Right renal cortex interstitium (tissue), 3 donors: ENCODE measurements at places on chromosomes 2 and 18. TPM values are rescaled to one million over a fixed set of nuclear protein-coding genes. Genes with fewer than 3 reads are reported as not detected.

DNA sequence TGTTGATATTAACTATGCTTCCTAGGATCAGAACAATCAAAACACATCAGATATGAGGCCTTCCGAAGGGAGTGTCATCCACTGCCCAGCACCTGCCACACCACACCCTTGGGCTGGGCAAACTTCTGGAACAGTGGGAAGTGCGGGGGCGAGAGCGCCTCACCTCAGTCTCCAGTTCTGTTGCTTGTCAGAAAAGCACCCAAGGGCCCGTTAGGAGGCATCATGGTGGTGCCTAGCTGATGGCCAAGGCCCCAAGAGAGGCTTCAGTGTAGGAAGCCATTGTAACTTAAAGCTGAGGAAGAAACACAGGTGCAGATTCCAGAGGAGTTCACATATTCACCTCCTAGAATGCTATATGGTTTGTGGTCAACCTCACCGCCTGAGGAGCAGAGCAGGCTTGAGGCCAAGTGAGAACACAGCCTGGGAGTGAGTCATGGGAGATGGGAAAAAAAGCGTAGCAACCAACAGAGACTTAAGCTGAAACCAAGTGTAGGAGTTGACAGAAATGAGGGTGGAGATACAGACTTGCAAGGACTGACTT is 85.1 kb upstream of the ATL2 start:
- DNase-seq = no peak

- DNase-seq = no peak
Observed at GRCh38 chr18:47425365-47425764, 173.9 kb upstream of the SKOR2 start.

The SP9 gene
- not detected for polyA plus RNA-seq

The KCNF1 gene
- polyA plus RNA-seq = 0.78 TPM

GRCh38 chr2:122707224-122707824 is 951.9 kb downstream of the TSN start:
- no peak for DNase-seq

- no peak for DNase-seq
Observed at GRCh38 chr2:22904126-22904684, 480.8 kb upstream of the KLHL29 start.

The KDM3A gene
- 55.8 TPM for polyA plus RNA-seq

DNA sequence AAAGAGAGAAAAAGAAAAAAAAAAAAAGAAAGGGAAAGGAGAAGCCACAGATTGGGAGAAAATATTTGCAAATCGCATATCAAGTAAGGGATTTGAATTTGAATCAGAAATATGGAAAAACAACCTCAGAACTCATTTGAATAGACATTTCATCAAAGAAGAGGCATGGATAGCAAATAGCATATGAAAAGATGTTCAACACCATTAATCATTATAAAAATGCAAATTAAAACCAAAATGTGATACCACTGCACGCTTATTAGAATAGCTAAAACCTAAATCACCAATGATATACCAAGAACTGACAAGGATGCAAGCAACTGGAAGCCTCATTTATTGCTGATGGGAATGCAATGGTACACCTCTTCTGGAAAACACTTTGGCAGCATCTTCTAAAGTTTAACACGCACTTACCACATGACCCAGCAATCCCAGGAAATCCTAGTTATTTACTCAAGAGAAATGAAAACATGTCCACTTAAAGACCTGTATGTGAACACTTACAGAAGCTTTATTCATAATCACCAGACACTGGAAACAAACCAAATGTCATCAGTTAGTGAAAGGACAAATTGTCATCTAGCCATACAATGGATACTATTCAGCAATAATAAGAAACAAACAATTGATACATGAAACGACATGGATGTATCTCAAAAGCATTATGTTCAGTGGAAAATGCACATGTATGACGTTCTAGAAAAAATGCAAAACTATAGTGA is 10.3 kb downstream of the DNER start:
- DNase-seq = no peak

DNA sequence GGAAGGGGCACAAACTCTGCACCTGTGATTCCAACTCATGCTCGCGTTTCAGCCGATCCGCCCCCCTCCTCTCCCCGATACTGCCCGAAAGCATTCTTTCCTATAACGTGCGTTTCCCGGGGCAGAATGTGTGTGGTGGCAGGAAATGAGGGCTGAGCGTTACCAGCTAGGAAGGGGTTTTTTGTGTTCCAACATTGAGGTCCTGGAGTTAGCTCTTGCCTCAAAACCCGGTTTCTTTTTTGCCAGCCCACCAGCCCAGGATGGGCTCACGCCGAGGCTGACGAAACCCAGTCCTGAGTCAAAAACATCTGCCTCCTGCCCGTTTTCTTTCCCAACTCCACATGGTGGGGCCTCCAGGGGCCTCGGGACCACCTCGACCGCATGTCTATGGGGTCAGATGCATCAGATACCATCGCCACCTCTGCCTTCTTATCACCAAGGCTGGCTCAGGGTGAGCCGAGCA is 113.7 kb upstream of the COPS8 start:
- DNase-seq = no peak

DNA sequence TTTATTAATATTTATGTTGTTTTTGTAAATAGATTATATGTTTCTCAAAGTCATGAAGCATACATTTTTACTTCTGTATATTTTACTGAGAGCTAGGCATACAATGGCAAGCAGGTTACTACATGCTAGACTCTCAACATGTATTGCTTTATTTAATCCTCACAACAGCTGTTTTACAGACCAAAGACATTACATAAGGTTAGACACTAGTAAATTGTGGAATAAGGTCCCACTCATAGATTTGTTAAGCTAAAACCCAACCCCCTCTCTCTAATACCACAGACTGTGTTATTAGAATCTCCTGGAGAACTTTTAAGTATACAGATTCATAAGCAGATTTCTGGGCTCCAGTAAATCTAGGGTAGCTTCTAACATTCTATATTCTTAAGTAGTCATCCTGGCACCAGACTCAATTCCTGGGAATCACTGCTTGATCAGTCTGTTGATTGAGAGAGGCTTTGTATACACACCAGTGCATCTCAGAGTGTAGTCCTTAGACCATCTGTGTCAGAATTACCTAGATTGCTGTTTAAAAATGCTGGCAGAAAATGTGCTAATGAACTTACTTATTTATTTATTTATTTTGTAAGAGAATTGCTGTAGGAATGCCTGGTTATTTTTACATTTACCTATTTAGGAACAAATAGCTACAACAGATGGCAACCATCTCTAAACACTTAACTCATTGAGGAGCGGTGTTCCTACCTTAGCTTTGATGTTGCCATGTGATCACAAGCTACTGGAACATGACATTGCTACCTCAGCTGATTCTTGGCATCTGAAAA is 153.5 kb upstream of the CAVIN2 start:
- DNase-seq = no peak

- no peak for DNase-seq
Observed at GRCh38 chr2:182999348-183000028, 38.8 kb downstream of the NCKAP1 start.

The SLC9A4 gene
- polyA plus RNA-seq = 8.5 TPM

DNA sequence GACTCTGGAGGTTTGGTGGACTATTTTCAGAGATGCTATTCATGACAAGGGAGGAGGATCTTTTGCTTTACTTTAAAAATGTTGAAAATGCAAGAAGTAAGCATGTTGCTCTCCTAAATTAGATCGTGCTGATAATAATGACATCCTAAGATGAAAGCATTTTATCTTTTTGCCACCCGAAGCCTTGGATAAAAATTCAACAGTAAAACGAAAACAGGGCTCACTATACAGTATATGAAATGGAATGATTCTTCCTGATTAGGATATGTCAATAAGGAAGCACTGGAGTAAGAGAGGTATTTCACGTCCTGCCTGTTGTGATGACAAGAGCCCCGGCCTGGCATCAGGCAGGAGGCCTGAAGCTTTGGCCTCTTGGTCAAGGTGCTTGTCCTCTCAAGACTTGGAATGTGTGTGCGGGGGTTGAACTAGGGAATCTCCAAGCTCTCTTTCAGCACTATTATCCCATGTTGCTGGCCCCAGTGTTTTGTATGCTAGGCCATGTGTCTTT is 306.0 kb downstream of the MTX2 start:
- no peak for DNase-seq

GRCh38 chr2:30512243-30512886 is 65.3 kb downstream of the LCLAT1 start:
- DNase-seq = no peak

The PROKR1 gene
- 0.20 TPM for polyA plus RNA-seq

GRCh38 chr2:31735716-31736115 is 155.0 kb upstream of the SRD5A2 start:
- DNase-seq = no peak

DNA sequence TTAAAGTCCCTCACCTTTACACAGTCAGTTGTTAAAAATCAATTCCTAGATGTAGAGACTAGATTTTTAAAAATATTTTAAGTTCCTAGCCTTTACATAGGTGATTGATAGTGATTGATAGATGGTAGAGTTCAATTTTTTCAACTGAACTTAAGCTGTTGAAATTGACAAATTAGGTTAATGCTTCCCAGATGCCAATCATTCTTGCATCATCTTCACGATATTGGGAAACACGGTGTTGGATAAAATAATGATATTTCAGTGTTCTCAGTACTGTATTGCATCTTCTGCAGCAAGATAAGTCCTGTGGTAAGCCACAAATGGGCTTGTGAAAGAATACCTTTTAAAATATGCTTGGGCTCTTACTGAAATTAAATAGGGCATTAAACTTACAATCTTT is 667.6 kb downstream of the STK39 start:
- no peak for DNase-seq

- no peak for DNase-seq
Observed at GRCh38 chr18:78612801-78613200, 366.8 kb upstream of the SALL3 start.

The UGT1A10 gene
- not detected for polyA plus RNA-seq

DNA sequence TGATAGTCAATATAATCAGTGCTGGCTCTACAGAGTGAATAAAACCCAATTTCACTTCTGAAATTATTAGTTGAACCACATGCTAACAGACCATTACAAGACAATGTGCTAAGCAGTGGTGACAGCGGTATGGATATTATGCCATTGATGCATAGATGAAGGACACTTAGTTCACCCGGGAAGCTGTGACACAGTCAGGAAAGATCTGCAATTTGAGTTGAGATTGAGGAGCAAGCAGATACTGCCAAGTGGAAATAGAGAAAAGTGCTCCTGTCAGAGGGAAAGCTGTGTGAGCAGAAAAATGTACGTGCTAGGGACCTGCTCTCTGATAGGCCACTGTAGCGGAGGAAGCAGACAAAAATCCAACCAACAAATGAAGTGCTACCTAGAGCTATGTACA is 529.5 kb upstream of the CDH2 start:
- no peak for DNase-seq

DNA sequence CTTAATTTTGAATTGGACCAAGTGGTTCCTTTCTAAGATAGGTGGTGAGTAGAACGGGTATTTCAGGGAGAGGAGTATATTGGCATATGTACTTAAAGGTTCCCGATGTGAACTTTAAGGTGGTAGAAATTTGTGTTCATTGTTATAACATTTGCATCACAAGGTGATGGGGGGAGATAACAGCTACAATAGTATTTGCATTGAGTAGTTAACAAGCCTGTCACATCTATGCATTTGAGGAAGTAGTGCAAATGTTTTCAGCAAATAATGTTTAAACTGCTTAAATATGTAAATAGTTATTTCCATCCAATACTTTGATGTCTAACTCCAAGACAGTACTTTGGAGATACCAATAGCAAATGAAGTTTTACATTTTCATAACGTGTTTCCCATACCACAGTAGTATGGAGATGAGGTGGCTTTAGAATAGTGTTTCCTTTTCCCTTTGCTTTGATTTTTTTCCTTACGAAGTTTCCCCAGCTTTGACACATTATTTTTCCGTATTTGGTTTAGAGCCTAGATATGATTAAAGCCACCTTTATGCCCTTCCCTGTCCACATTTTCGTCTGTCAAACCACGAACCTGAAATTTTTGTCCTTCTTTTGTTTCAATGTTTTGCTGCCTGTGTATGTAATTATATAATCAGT is 46.6 kb downstream of the VAPA start:
- no peak for DNase-seq

The PSMD1 gene
- 113 TPM for polyA plus RNA-seq

GRCh38 chr2:82674652-82675051 is 1784.4 kb downstream of the SUCLG1 start:
- no peak for DNase-seq

DNA sequence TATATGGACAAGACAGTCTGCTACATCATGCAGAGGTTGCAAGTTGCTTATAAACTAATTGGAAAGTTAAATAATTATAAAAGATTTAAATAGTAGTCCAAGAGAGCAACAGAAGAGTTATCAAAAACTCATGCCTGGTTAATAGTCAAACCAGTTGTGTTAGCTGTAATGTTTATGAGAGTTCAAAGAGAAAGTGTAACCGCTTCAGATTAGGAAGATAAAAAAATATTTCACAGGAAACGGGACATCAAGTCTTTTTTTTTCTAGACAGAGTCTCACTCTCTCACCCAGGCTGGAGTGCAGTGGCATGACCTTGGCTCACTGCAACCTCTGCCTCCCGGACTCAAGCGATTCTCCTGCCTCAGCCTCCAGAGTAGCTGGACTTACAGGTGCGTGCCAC is 34.6 kb upstream of the RNF125 start:
- DNase-seq = no peak

- no peak for DNase-seq
Observed at GRCh38 chr2:30436859-30437435, 10.1 kb upstream of the LCLAT1 start.

The DYSF gene
- polyA plus RNA-seq = 20.5 TPM

- no peak for DNase-seq
Observed at GRCh38 chr2:219737270-219737691, 109.9 kb downstream of the SLC4A3 start.

The ALLC gene
- polyA plus RNA-seq = not detected

- no peak for DNase-seq
Observed at GRCh38 chr2:64101141-64101591, 43.1 kb downstream of the PELI1 start.

DNA sequence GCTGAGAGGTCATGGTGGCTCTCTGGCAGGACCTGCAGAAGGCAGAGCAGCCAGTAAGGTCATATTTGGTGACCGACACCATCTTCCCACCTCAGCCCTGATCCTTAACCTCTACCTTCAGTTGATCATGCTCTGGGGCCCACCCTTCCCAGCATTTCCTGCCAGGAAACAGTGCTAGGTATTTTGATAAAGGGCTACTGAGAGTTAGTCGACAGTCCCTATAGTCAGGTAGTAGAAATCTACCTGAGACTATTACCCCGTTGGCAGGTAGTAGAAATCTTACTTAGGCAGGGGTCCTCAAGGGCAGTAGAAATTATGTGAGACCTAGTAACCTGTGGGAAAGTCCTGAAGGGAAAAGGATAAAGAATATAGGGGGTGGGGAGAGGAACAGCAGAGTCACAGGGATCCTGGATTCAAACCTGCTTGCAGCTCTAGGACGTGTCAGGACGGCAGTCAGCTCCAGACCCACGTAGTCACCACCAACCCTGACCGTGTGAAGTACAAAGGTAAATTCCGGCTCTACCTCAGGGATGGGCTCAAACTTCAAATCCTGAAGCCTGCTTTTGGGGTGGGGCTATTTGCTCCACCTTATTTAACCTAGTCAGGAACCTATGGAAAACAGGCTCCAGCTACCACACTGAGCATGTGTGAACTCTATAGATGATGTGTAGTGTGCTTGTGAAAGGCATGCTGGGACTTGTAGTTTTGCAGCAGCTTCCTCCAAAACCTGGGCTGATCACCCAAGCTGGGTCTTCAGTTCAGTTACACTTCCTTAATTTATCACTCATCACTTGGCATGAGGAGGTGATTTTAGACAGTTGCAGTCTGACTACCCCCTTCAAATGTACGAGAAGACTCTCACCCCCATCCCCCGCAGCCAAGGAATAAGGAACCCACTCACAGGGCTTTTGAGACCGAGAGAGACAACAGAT is at the start of gene DQX1:
DQX1 (minus strand) TSS at position 515 of the 932 bp plus-strand sequence; CDS start at position 13, 502 bp downstream.
- DNase-seq = no peak

The CD207 gene
- polyA plus RNA-seq = 0.18 TPM
